Kidney glomerular epithelial cell (primary cell): ENCODE measurements at places on chromosomes 5 and 9.

- no peak for DNase-seq
Observed at GRCh38 chr5:111013011-111013410, 58.5 kb upstream of the TSLP start.

DNA sequence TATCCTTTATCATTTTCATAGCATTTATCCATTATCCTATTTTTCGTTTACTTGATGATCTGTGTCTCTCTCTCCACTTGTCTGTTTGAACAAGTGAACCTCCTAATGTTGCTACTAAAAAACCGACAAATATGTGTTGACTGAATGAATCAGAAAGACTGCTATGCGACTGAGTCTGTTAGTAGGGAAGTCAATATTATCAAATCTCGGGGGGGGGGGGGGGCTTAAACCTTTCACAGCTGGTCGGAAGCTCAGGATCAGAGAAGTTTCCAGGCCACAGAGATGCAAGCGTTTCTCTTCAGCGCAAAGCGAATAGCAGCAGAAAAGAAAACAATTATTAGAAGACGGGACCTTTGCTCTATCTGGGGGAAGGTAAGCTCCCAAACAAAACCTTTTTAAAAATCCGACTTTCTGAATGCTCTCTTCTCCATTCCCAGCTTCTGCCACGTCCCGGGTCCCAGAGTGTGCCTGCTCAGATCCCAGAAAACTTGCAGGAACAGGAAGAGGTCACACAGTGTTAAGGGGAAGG, 412 bp downstream of the RIOK2 start:
- DNase-seq: no peak

GRCh38 chr9:94870793-94871558, 144.5 kb downstream of the AOPEP start:
- peak; percentile 10 for DNase-seq

GRCh38 chr9:134617246-134617645, 24.4 kb upstream of the COL5A1 start:
- no peak for DNase-seq

GRCh38 chr5:88290801-88291200, 22.2 kb upstream of the TMEM161B start:
- no peak for DNase-seq

GRCh38 chr5:158947846-158948245, 151.9 kb downstream of the EBF1 start:
- DNase-seq: no peak

- no peak for DNase-seq
Observed at GRCh38 chr5:128426090-128426534, 111.9 kb downstream of the FBN2 start.

GRCh38 chr5:174311121-174311520, 265.6 kb downstream of the NSG2 start:
- DNase-seq: no peak

DNA sequence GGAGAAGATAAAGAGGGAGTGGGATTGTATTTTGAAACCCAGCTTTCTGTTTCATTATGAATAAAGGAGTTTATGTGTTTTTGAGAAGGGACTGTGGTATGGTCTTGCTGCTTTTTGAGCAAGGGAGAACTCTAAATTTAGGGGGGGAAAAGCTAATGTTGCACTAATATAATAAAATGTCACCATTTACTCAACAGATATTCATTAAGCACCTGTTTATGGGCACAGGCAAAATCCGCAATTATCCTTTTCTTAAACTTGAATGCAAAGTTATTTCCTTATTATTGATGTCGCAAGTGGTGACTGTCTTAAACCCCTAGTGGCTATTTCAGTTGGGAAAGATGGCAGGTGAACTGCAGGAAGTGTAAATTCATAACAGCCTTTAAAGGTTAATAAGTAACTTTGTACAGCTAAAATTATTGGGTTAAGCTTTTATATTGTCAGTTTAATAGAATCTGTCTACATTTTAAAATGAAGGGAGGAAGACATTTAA, 1.5 kb downstream of the CDC42SE2 start:
- DNase-seq: peak; percentile 54
